SIG-M5 (cell line): ENCODE measurements at places on chromosomes 1 and 21.

DNA sequence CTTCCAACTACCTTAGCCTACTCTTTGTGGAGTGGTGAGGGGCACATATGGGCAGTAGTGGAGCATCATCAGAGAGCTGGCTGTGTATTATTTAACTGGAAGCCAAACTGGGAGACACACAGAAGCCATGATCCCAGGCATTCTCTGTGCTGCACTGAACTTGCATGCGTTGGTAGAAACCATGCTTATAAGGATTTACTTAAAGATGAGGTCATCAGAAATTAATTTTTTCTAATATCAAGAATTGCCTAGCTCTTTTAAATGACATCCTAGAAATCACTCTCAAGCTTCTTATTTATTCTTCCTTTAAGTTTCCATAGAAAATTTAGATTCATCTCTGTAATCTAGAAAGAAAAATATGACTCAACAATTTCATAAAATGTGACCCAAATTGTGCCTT, 136.2 kb downstream of the KCNK1 start:
- no peak for DNase-seq

DNA sequence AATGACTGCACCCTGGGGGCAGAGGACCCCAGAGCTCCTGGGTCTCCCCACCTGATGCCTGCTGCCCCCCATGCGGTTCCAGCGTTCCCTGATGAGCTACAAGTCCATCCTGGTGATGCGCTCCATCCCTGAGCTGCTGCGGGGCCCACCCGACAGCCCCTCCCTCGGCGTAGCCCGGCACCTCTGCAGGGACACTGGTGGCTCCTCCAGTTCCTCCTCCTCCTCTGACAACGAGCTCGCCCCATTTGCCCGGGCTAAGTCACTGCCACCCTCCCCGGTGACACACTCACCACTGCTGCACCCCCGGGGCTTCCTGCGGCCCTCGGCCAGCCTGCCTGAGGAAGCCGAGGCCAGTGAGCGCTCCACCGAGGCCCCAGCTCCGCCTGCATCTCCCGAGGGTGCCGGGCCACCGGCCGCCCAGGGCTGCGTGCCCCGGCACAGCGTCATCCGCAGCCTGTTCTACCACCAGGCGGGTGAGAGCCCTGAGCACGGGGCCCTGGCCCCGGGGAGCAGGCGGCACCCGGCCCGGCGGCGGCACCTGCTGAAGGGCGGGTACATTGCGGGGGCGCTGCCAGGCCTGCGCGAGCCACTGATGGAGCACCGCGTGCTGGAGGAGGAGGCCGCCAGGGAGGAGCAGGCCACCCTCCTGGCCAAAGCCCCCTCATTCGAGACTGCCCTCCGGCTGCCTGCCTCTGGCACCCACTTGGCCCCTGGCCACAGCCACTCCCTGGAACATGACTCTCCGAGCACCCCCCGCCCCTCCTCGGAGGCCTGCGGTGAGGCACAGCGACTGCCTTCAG, 35.5 kb downstream of the TRIM11 start:
- DNase-seq = no peak

- no peak for DNase-seq
Observed at GRCh38 chr1:26787381-26787705, 407 bp upstream of the PIGV start.

DNA sequence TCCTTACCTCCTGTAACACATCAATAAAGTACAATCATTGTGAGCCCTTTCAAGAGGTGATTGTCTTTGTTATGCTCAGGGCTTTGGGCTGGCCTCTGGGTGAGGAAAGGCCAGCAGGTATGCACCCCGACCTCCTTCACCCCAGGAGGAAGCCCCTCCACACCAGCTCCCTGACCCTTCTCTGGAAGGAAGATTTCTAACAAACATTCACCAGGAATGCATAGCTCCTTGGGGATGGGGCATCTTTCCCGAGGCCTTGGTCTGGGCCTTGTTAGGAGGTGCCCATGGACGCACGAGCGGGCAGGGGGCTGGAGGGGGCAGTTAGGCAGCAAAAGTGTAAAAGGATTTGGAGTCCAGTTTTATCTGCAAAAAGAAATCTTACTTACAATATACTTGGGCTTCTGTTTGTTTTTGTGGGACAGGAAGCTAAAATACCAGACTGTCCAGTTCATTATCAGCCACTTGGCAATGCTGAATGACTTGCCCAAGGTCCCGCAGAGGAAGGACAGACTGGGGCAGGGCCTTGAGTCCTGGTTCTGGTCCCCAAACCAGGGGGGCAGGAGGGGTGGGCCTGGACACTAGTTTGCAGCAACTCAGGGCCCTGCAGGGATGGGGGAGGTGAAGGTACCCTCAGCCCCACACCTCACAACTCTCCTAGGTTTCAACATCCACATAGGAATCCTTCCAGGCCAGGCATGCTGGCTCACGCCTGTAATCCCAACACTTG, 10.1 kb downstream of the ZC3H12A start:
- DNase-seq = no peak

DNA sequence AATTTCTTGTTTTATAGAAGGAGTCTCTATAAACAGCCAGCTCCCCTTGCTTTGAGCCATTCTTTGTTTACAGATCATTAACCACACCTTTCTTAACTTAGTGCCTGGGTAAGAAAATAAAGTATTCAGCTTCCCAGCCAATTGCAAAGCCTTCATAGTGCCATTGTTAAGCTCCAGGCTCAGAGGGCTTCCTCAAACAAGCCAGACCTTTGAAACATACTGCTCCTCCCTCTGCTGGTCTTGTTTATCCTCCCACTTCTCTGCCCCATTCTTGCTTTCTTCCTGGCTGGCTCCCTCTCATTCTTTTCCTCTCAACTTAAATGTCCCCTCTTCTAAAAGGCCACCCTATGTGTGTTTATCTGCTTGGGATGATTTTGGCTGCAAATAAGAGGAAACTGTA, 319.4 kb upstream of the ST6GALNAC5 start:
- DNase-seq = no peak

DNA sequence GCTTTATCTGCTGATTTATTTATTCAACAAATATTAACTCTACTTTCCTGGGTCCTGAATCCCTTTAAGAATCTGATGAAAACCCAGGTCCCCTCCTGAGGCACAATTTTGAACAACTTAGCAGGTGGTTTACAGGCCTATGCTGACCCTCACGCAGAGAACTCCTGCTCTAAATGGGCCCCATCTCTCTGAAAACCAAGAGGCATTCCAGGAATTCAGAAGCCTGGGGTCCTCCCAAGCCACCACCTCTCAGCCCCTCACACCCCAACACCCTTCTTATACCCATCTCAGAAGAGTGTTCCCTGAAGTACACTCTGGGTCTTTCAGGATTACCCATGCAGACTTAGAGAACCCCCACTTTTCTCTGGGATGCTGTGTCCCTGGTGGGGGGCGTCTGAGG, 34.5 kb downstream of the LHX4 start:
- no peak for DNase-seq

GRCh38 chr21:22346576-22346975, 1348.4 kb downstream of the NCAM2 start:
- DNase-seq = no peak

GRCh38 chr1:43924516-43924915, 9.1 kb upstream of the ARTN start:
- no peak for DNase-seq

GRCh38 chr1:74053407-74053806, 144.6 kb downstream of the LRRIQ3 start:
- DNase-seq = no peak

DNA sequence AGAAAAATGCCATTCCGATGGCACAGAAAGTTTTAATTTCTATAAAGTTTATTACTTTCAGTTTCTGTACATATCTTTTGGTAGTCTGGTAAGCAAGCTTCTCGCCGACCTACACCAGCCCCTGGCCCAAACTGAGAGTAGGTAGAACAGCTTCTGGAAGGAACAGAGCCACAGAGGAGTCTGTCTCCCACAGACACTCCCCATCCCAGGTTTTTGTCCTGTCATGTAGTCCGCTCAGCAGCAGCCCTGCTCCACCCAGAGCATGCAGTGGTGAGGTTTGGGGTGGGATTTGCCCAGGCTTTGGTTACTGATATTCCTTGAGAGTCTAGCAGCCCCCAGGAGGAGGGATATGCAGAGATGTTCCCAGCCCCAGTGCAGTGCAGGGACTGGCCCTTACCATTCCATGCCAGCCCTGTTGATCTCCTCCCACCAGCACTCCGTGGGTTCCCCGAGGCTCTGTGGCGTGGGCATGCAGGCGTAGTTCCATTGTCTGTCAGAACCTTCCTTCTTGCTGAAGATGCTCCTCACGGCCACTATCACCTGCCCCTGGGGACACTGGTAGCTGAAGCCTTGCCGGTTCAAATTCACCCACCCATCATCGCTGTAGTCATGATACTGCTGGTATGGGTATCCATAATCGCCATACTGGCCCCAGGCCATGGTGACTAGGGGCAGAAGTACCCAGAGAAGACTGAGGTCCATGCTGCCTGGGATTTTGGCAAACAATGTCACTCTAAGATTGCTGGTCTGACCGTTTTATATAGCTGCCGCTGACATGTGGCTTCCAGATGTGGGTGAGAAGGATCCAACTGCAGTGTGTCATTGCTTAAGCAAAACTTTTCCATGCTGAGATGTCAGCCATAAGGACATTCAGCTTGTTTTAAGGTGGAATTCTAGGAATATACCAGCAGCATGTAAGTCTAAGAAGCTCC, at the start of gene DPT:
TSS of gene DPT (minus strand) at position 734 of the 932 bp plus-strand sequence. CDS start at position 702, 32 bp downstream.
- DNase-seq = no peak

- DNase-seq = no peak
Observed at GRCh38 chr1:14949270-14949835, 204.2 kb upstream of the TMEM51 start.

DNA sequence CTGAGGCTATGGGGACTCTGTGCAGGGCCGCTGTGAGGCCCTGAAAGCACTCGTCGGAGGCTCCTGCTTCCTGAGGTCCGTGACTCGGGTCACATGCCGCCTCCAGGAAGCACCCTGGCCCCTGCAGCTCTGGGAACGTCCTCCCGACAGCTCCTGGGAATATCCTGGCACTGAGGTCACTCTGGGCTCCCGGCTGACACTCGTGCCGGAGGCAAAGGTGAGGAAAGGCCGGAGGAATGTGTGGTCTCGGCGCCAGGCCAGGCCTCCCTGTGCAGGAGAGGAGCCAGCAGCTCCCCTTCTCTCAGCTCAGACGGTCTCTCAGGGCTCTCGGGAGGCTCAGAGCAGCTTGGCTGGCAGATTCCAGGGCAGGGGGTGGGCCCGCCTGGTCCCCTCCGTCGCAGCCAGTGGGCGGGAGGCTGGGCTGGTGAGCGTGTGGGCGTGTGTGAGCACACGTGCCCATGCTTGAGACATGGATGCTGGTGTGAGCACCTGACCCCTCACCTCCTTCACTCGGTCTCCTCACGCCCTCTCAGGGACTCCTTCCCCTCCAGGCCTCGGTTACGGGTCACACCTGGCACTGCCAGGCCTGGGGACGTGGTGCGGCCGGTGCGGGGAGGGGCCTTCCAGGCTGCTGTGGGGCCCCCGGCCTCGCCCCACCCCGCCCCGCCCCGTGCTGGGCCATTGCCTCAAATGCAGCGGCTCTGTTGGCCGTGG, 5.5 kb upstream of the RNF223 start:
- no peak for DNase-seq

- DNase-seq = no peak
Observed at GRCh38 chr1:171792656-171793369, 11.4 kb downstream of the METTL13 start.

- no peak for DNase-seq
Observed at GRCh38 chr1:201778279-201779065, 50.5 kb upstream of the IPO9 start.

DNA sequence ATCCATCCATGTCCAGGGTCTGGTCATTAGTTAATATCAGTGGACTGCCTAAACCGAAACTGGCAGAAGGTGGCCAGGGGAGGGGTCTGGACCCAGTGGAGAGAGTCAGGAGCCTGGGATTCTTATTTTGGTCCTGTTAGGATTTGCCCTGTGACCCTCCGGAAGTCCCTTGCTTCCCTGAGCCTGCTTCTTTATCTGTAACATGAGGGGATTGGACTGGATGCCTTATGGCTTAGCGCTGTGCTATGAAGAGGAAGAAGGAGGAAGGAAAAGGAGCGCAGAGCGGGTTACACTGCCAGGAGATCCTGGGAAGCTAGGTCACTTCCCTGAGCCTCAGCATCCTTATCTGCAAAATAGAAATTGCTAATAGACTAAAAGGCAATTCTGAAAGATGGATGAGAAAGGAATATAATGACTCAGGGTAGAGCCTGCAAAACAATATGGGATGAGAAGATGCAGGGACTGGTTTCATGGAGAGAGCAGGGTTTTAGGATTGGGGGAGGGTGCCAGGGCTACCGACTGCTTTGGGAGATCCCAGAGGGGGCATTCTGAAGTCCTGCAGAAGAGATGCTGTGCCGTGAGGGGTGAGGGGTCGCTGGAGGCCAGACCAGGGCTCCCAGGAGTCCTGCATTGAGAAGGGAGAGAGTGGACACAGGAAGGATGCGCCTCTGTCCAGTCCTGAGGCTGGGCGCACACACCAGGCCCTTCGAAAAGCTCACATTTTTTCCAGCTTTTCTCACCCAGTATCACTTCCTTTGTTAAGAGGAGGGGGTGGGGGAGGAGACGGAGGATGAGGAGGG, 460 bp upstream of the ADORA1 start:
- DNase-seq = no peak

- no peak for DNase-seq
Observed at GRCh38 chr1:29698033-29698432, 461.7 kb downstream of the PTPRU start.

- DNase-seq = no peak
Observed at GRCh38 chr1:90558126-90558525, 159.0 kb downstream of the BARHL2 start.

GRCh38 chr1:7255303-7256058, 470.2 kb downstream of the CAMTA1 start:
- no peak for DNase-seq
